ENCODE measurements at places on chromosomes 11 and 22.

GRCh38 chr22:32880893-32881596, 79.5 kb downstream of the TIMP3 start:
- no peak for DNase-seq

DNA sequence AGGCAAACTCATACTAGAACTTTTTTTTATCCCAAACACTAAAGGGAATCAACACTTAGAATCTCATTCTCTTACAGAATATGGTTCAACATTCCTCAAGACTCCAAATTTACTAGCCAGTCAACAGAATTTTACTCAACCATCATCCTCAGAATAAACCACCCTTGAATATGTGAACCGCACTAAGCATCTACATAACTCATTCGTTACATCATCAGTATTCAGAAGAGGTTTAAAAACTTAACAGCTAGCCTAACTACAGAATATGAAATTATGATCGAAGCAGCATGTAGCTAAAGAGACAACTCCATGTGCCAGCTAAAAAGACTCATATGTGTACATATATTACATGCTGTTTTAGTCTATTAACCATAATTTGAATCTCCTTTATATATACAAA, 47.9 kb downstream of the CLDN25 start:
- no peak for DNase-seq

- no peak for DNase-seq
Observed at GRCh38 chr22:49886346-49887063, 31.7 kb downstream of the ALG12 start.

GRCh38 chr22:39449708-39450107, 7.1 kb upstream of the MGAT3 start:
- no peak for DNase-seq

- no peak for DNase-seq
Observed at GRCh38 chr11:86202013-86202336, 42.6 kb upstream of the EED start.

DNA sequence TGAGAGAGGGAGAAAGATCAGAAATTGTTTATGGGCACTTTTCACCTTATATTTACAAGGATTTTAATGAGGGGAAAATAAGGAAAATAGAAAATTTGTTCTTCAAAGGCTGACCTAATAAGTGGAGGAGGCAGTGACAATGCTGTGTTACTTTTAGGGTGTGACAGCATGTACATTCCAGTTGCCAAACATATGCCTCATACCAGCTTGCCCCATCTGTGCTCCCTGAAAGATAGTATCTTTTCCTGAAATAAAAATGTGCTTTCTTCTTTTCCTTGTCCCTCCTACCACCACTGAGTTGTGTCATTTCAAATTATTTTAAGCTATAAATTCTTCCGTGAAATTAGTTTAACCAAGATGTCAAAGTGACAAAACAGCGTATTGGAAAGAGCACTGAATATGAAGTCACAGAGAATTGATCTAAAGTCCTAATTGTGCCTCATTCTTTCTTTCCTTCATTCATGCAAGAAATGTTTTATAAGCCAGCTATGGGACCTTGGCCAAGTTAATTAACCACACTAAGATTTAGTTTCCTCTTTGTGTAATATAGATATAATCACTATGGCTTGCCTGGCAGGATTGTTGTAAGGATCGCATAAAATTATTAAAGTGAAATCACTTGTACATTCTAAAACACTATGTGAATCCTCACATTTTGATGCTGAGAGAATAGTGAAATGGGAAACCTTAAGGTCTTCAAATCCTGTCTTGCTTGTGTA, 1307.5 kb upstream of the TENM4 start:
- no peak for DNase-seq

GRCh38 chr22:25923914-25924313, 181.9 kb downstream of the MYO18B start:
- no peak for DNase-seq

- no peak for DNase-seq
Observed at GRCh38 chr11:111417766-111418435, 38.8 kb upstream of the POU2AF1 start.

DNA sequence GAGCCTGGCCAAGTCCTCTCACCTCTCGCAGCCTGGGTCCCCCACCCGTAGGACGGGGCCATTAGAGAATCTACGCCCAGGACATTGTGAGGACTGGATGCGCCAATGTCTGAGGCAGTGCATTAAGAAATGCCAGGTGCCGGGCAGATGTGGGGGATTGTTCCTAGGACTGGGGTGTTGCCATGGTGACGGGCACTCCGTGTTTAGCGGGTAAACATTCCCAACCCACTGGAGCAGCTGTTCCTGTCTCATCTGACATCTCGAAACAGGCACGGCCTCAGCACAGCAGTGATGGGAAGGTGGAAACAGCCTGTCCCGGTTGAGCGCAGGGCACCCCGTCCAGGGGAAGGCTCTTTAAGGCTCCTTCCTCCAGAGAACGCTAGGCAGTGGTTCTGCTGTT, 99.6 kb upstream of the RTL6 start:
- no peak for DNase-seq

- peak; percentile 43 for DNase-seq
Observed at GRCh38 chr22:31082606-31083376, 1.7 kb downstream of the SMTN start.

- DNase-seq = no peak
Observed at GRCh38 chr11:1705126-1706052, 8.4 kb downstream of the KRTAP5-6 start.

- DNase-seq = no peak
Observed at GRCh38 chr11:82494988-82495432, 238.7 kb downstream of the FAM181B start.

DNA sequence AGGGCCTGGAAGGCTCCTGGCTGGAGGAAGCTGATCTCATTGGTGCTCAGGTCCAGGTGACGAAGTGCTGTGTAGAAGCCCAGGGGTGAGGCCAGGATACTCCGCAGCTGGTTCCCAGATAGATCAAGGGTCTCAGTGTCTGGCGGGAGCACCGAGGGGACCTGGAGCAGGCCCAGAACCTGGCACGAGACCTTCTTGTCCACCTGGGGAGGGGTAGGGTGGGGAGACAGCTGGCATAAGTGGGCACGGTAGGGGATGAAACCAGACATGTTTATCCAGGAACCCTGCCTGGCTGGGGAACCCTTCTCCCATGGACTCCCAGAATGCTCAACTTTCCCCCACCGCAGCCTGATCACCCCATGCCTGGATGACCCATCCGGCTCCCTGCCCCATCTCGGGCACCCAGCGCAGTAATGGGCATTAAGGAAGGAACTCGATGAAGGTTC, 9.2 kb downstream of the LRRC32 start:
- DNase-seq = no peak

GRCh38 chr11:944711-945470, 19.2 kb downstream of the AP2A2 start:
- DNase-seq = no peak

GRCh38 chr11:89381094-89381493, 110.1 kb downstream of the NOX4 start:
- no peak for DNase-seq

GRCh38 chr22:38704654-38705234, 1.0 kb upstream of the GTPBP1 start:
- no peak for DNase-seq

DNA sequence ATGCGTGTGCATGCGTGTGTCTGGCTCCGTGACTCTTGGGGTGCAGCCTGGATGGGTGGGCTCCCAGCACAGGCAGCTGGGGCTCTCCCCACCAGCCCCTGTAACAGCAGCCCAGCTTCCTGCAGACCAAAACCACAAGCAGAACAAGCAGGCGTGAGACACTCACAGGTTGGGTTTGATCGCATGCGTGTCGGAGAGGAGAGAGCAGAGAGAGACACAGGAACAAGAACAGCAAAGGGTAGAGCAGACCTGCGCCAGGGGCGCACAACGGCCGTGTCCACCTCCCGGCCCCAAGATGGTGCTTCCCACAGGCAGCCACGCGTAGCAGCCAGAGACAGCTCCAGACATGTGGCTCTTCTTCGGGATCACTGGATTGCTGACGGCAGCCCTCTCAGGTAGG, at the start of gene CD6:
Gene CD6, plus strand, starts transcription at position 161 of the 400 bp plus-strand sequence. Its CDS starts 186 bp downstream, at position 347.
- DNase-seq = peak; percentile 35

- DNase-seq = no peak
Observed at GRCh38 chr11:130216221-130216550, 56.6 kb downstream of the ST14 start.

GRCh38 chr11:2294926-2295290, 6.8 kb downstream of the C11orf21 start:
- DNase-seq = no peak

GRCh38 chr11:119434591-119435330, 11.8 kb upstream of the THY1 start:
- DNase-seq = no peak

DNA sequence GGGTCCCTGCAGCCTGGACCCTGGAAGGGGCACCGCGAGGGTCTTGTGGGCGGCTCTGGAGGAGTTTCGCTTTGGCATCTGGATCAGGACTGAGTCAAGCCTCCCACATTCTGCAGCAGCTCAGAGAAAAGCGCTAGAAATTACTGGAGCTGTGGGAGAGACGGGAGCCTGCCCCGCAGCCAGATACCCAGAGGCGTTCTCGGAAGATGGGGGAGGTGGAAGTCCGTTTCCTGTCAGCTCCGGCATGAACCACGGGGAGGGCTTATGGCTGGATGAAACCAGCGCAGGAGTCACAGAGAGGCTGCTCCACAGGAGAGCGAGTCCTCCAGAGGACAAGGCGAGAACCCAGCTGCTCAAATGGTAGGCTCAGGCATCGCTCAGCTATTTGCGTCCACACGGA, 379.3 kb downstream of the OPCML start:
- no peak for DNase-seq

DNA sequence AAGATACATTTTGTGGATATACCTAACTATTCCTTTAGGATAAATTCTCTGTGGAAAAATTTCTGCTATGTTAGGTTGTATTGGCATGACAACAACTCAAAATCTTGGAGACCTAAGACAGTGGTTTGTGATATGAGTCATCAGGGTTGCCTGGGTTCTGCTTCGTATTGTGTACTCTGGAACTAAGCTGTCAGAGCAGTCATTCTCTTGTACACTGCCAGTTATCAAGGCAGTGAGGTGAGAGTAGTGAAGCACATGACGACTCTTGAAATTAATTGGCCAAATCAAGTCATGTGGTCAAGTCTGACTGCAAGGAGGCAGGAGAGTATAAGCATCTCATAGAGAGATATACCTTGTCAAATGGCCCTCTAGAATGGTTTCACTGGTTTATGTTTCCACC, 104.4 kb downstream of the FANCF start:
- DNase-seq = no peak

DNA sequence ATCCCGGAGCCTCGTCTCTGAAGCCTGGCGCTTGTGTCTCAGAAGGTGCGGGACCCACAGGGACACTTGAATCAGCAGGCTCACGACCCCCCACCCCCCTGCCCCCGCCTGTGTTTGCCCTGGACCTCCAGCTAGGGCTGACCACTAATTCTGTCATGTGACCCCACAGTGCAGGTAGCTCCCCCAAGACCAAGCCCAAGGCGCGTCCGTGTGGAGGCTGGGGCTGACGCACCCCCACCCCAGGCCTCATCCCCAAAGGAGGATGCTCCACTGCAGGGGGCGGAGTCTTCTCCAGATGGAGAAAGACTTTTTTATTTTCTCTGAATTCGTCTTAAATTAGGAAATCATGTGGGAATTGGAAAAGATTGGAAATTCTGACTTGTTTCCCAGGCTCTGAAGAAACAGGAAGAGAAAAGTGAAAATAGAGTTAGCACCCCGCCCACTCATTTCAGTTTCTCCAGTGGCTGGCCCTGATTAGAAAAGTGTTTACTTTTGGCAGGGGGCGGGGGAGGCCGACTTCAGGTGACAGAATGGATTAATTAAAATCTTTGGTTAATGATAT, 1.0 kb upstream of the RELA start:
- DNase-seq = no peak

- no peak for DNase-seq
Observed at GRCh38 chr22:20009582-20010306, 6.9 kb downstream of the ARVCF start.

GRCh38 chr11:2531277-2531986, 86.6 kb downstream of the KCNQ1 start:
- peak; percentile 41 for DNase-seq

- DNase-seq = no peak
Observed at GRCh38 chr22:34427841-34428240, 507.6 kb upstream of the LARGE1 start.

DNA sequence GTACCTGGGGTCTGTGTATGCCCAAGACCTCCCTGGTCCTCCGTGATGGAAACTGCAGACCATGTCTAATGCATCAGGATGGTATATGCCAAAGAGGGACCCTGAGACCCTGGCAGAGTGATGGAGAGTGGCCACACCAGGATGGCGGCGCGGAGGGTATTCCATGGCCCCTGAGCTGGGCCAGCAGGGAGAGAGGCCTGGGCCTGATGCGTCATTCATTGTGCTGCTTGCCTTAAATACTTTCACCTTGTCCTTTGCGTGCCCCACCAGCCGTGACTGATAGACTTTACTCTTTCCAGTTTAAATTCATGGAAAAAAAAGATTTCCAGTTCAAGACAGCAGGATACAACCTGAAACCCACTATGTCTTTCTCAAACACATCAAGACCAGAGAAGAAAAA, 5.6 kb upstream of the NDUFV1 start:
- DNase-seq = no peak

DNA sequence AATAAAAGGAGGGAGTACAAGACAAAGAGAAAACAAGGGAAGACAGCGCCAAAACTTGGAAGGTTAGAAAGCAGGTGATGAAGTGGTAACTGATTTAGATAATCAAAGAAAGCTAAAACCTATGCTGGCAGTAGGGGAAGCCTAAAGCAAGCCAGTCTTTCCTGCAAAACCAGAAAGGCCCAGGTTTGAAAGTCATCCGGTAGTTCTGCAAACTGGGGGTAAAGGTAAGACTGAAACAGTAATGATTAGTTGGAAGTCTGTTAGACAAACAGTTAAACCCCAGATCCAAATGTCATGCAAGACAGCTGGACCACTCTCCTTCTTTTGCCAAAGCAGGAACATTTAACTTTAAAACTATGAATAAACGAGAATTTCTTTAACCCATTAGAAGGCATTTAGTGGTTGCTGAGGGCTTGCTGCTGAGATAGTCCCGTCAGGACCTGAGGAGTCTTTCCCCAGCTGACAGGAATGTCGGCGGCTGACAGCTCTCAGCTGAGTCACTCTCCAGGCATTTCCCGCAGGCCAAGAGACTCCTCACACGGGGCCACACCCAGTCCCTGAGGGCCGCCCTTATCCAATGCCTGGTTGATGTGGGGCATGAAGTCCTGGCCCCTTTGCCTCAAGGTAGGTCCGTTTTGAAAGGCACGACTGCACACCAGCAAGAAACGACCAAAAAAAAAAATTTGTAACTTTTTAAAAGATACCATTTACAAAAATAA, 36.3 kb upstream of the CFAP300 start:
- DNase-seq = no peak

DNA sequence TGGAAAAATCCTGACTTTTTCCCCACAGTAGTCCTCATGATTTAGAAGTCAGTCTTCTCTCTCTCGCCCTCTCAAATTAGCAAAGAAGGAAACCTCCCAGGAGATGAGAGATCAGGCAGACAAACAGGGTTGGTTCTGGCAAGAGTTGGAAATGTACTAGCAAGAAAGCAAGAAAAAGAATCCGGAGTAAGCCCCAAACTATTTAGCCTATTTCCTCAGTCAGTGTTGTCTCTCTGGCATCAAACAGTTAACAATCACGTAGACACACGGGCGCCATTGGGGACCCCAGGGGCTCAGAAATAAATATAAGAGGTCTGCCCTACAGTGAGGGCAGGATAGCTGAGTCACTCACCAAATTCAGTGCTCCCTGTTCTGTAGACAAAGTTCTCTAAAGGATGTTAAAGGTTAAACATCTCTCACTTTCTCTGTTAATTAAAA, 4.7 kb downstream of the C11orf52 start:
- no peak for DNase-seq
